ENCODE measurements at places on chromosomes 12 and 14.

DNA sequence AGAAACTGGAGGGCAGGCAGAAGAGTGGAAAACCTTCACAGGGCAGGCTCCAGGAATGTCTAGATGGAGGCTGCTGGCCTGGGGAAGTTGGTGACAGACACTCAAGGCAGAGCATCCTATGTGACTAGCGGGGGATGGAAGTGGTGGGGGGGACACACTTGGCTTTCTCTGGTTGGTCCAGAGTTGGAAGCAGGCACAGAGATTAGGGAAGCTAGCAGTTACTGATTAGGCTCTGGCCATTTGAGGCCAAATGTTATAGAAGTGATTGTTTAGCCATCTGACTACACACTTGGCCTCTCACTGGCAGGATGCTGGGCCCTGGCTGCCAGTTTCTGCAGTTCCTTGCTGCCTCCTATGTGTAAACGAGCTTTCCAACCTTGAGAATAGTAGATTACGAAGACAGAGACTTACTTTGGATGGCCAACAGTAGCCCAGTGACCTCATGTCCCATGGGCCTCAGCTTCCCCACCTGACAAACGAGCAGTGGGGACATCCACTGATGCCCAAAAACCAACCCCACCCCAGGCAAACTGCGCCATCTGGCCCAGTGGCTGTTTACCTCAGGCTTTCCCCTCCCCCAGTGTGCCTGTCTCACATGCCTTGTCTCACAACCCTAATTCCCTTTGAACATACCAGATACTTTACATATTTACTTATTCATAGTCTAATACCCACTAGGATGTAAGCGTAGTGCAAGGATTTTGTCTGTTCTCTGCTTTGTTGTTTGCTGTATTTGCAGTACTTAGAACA is 102.7 kb downstream of the PAPLN start:
- DNase-seq, result no peak

DNA sequence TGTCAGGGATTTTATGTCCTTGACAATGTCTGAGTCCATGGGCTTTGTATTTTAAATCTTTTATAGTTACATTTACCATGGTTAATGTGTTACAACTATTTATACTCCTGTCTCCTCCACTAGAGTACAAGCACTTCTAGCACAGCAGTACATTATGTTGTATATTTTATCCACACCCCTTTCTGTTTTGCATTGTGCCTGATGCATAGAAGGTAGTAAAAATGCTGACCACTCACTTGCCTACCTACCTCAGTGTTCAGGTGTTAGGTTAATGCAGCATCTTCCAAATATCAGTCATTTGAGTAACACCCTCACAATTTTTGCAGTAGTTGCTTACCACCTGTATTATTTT is 31.1 kb upstream of the SLC38A2 start:
- DNase-seq, result no peak

GRCh38 chr12:52029685-52030084 is 21.6 kb upstream of the NR4A1 start:
- DNase-seq, result no peak

DNA sequence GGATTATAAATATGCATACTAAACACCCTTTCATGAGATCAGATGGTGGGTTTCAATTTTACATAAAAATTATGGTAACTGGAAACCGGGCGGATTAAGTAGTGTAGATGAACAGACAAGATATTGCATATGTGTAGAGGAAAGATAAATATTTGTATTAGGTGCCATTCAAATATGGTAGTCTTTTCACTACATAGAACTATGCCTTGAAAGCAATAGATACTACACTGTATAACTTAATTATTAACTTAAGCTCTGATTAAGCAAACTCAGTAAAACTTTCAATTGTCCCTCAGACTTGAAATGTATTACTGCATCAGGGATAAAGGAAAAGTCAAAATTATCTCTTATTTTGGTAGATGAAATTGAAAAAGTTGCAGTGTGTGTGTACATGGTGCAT is 1.9 kb downstream of the PTPN21 start:
- no peak for DNase-seq

DNA sequence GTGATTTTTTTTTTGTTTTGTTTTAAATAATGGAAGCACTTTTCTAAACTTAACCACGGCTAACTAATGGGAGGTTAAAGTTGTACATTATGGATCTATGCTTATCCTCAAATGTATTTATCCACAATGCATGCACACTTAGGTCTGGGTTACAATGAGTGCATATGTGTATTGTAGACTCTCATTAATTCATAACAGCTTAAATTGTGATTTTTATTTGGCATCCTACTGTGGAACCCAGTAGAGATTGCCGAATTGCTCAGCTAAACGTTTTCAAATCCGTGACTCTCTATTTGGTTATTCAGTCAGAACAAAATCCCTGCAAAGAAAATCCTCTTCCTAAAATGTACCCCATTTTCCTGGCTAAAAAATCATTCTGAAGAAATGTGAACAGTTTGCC is 244.0 kb downstream of the SLC25A21 start:
- DNase-seq, result no peak

- DNase-seq, result no peak
Measured at GRCh38 chr14:69582212-69582611, 7.5 kb upstream of the CCDC177 start.

DNA sequence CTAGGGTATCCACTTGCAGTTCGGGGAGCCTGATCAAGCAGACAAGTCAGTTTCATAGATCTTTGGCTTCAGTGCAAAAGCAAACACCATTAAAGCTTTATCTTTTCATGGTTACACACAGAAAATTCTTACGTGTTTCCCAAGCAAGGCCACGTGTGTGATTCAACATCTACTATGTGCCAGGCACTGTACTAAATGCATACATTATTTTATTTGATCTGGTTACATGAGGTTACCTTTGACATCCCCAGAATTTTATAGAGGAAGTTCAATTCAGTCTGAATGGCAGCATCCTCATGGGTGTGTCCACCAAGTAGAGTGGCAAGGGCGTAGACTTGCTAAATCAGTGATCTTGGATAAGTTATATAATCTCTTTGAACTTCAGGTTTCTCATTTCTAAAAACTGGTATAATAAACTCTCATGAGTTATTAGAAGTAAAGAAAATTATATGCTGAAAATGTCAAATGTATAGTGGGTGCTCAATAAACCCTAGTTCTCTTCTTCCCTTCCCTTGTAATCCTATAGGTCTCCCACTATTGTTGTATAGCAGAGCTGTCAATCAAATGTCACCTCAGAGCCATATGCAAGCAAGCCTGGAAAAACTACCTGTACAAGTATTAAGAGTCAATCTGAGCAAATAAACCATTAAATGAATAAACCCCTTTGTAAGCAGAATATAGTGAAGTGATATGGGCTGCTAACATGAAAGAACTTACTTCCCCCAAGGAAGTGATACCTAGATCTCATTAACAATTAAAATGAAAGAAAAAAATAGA is 50.3 kb upstream of the TMX1 start:
- DNase-seq, result no peak

- no peak for DNase-seq
Measured at GRCh38 chr12:23368590-23368989, 580.9 kb downstream of the SOX5 start.

DNA sequence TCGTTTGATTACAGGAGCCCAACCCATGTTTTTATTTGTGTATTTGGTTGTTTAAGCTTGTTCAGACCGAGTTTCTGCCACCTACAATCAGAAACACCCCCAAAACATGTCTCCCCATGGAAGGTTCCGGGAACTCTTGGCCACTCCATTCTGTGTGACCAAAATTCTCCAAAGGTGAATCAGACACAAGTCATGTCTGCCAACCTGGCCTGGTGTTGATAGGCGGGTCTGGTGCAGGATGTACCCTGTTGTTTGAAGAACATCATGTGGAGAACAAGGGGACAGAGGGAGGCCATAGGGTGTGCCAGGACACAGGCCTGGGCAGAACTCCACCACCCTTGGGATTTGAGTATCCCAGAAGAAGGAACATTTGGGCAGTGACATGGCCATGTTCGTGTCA is 147.1 kb upstream of the MYL2 start:
- DNase-seq, result no peak

DNA sequence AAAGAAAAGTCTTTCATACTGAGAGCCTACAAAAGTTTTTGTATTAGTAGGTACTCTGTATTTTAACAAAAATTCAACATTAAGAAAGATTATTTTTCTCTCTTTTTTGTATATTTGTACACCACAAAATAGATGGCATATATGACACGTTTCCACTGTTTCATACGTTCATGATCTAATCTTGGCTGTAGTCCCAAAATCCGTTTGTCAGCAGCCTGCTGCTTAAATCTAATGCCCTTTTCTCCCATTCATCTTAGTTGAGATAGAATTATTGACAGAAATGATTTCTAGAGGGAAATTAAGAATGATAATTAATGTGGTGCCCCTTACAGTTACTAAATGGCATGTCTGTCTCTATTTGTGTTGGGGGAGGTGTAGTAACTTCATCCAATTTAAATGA is 140.7 kb upstream of the NOVA1 start:
- DNase-seq, result no peak

DNA sequence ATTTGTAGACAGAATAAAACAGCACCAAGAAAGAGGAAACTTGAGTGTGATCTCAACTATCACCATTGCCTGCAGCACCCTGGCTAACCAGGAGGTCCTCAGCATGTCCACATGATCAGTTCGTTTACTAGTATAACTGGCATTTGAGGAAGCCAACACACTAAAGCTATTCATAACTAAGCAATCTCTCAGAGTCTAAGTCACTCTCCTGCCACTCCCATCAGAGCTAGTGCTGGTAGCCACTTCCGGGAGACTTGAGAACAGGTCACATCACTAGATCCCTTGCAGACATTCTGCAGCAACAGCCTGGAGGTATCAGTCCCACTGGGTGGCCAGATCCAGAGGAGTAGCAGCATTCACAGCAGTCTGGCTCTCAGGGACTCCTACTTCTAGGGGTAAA is 352.9 kb upstream of the OR4E1 start:
- DNase-seq, result no peak
